ENCODE measurements at places on chromosomes 11 and 22.

GRCh38 chr22:48306785-48307510, 1520.7 kb downstream of the BRD1 start:
- no peak for DNase-seq

DNA sequence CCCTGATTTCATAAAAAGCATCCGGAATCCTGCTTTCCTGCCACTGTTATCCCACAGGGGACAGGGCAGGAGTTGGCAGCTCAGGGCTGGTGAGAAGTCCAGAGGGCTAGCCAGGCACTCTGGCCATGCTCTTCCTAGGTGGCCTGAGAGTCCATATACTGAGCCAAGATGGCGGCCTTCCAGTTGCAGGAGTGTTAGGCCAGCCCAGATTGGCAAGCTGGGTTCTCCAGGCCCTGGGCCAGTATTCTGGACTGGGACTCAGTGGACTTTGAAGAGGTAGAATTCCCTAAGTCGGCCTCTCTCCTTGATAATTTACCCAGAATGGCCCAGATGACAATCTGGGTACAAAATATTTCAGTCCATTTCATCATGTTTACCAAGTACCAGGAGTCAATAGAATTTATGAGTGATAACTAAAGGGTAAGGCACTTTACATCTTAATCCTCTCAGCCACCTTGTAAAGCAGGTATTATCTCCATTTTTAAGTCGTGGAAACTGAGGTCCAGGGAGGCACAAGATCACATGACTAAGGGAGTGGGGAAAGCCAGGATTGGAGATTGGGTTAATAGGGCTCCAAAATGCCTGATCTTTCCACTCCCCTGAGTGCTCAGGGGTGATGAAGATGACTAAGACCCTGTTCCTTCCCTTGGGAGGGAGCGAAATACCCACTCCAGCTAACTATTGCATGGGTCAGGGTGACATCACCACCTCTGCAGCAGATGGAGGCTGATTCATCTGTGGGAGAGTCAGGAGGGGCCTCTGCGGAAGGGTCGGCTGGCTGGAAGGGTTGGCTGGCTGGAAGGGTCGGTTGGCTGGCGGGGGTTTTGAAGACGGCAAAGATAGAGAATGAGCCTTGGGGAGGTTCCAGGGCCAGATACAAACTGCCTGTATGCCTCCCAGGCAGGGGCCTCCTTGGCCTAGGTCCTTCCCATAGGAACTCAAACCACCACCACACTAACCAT, 1.2 kb upstream of the MICALL1 start:
- no peak for DNase-seq

GRCh38 chr11:61293867-61294716, 1.0 kb downstream of the VWCE start:
- DNase-seq = peak; percentile 57

- no peak for DNase-seq
These were observed 3.4 kb downstream of the GUCY1A2 start for GRCh38 chr11:107014871-107015270.

DNA sequence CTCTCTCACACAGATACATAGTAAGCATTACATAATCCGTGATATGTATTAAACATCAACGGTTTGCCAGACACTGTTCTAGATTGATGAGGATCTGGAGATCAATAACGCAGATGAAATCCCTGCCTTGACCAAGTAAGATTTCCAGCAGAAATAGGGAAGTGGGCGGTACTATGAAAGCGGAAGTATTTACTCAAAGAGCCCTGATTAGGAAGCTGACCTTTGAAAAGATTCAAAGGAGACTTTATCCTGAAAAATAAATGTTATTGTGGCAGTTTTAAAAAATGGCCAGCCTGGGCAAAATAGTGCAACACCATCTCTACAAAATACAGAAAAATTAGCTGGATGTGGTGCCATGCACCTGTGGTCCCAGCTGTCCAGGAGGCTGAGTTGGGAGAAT, 26.8 kb downstream of the GAB2 start:
- no peak for DNase-seq

- no peak for DNase-seq
These were observed 23.8 kb downstream of the MICAL2 start for GRCh38 chr11:12134236-12134585.

DNA sequence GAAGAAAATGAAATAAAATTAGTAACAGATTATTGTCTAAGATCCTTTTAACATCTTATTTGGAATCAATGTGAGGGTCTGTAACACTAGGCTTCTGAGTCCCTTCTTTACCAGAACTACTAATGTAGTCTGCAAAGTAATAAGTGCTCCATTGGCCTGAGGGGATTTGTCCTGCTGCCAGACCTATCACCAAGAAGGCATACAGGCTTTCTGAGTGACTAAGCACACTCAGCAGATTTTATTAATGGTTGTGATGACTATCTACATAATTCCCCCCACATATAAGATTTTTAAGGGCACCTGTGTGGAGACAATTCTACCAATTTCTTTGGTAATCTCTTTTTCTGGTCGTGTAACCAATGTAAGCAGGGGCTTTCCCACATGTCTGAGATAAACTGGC, 365.0 kb upstream of the FAT3 start:
- no peak for DNase-seq

- no peak for DNase-seq
These were observed 12.2 kb upstream of the NOX4 start for GRCh38 chr11:89503422-89503821.

- DNase-seq = no peak
These were observed 810.7 kb downstream of the BRD1 start for GRCh38 chr22:49016909-49017481.

DNA sequence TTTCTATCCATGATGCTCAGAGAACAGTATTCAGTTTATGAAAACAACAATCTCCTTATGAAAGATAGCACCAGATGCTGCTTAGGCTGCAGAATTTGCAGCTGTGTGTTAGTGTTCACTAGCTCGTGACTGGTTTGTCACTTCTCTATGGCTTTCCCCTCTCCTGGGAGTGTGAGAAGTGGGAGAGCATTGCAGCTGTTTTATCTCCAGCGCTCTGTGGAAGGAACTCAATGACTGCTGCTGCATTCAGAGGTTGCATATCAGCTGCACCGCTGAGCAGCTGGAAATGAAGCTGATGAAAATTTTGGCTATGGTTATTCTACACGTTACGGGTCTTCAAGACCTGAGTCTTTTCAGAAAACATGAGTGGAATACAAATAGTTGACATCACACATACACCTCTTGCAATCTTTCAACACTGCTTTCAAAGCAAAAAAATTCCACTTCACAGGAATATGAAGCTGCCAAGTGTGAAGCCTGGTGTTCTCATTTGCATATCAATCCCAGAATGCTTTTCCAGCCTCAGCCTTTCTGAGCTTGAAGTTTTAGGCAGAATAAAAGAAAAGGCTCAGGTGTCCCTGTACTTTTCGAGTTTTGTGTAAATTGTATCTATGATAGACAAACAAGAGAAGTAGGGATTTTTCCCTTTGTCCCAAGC, 149.3 kb upstream of the DDI1 start:
- DNase-seq = no peak

- DNase-seq = no peak
These were observed 489.5 kb upstream of the B3GAT1 start for GRCh38 chr11:134901542-134901941.

DNA sequence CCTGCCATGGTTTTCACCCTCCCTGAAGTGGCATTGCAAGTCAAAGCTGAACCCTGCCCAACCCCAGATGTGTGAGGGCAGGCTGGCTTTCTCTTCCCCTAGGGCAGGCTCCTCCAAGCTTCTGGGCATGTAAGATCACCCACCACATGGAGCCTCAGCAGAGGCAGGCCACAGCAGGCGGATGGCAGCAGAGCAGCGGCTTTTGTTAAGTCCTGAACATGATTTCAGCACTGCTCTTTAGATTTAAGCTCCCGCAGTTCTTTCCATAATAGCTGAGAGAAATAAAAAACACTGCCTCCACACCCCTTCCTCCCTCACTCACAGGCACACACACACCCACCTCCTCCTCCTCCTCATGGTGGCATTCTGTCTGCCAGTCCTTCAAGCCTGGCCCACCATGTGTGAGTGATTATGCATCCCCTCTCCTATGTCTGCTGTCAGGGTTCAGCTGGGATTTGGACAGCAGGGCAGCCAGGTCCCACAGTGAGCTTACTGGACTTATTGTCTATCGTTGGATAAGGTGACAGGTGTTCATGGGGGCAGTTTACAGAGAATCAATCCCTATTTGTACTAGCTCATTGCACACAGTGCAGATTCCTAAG, 5.0 kb upstream of the NTM start:
- DNase-seq = no peak

GRCh38 chr22:17803609-17804270, 29.5 kb upstream of the BID start:
- no peak for DNase-seq

DNA sequence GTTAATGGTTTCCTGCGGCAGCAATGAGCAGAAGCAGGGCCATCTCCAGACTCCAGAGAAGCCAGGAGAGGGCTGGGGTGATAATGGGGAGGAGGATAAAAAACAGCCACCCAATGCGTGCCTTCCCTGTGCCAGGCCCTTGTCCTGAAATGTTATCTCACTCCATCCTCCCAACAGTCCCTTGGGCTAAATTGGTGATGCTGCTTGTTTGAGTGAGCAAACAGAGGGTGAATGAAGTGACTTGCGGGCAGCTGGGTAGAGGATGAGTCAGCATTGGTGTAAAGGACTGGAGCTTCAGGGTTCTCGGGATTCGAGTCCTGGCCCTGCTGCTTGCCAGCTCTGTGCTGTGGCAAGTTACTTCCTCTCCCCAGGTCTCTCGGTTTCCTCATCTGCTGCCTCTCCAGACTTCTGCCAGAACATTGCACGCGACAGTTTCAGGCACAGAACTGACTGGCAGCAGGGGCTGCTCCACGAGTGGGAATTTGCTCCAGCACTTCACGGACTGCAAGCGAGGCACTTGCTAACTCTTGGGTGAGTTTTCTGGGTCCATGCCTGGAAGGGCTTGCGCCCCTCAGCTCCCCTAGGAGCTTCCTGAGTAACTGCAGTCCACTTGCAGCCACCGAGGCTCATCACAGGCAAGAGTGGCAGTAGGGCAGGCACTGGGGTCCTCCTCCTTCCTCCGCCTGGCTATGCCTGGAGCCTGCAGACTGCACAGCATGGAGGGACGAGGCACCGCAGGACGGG, at the start of gene P2RY6:
Gene P2RY6, plus strand, starts transcription at position 403 of the 744 bp plus-strand sequence. CDS start 24,181 bp downstream, outside the sequence.
- no peak for DNase-seq

- no peak for DNase-seq
These were observed 70.0 kb downstream of the PDE2A start for GRCh38 chr11:72604256-72604655.

DNA sequence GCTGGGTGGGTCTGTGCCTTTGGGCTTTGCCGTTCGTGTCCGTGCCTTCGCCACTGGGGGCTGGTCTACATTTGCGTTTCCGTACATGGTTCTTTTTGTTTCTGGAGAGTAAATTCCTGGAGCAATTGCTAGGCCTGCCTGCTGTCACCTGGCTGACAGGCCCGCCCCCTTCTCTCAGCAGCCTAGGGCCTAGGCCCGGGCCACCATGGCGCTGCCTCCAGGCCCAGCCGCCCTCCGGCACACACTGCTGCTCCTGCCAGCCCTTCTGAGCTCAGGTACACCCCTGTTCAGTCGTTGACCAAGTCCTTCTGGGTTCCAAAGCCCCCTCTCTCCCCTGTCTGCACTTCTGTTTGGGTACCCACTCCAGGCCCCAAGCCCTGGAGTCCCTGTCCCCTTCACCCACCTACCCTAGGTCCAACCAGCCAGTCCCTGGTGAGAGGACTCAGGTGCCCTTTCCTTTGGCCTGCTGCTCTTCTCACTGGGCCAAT, 649 bp downstream of the TMEM25 start:
- peak; percentile 46 for DNase-seq

DNA sequence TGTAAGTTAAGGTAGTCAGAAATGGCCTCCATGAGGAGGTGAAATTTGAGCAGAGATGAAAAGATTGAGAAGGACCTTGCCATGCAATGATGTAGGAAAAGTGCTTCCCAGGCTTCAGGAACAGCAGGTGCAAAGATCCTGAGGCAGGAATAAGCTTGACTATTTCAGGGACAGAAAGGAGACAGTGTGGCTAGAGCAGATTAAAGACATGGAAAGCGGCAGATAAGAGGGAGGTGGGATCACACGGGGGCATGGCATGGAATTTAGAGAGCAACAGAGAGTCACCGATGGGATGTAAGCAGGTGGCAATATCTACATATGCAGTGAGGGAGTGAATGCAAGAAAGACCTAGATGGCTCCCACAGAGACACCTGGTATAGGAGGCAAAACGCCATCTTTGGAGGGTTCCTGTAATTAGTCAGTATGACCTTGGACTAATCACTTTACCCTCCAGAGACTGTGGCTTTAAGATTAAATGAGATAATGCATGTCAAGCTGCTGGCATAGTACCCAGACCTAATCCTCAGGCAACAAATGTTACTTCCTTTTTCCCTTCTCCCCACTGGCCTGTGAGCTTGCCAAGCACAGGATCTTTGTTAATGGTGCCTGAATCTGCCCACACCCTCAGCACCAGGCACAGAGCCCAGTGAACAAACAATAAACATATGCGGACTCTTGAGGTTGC, 24.6 kb upstream of the ACER3 start:
- no peak for DNase-seq

GRCh38 chr11:4191031-4191571, 96.5 kb downstream of the RRM1 start:
- no peak for DNase-seq

DNA sequence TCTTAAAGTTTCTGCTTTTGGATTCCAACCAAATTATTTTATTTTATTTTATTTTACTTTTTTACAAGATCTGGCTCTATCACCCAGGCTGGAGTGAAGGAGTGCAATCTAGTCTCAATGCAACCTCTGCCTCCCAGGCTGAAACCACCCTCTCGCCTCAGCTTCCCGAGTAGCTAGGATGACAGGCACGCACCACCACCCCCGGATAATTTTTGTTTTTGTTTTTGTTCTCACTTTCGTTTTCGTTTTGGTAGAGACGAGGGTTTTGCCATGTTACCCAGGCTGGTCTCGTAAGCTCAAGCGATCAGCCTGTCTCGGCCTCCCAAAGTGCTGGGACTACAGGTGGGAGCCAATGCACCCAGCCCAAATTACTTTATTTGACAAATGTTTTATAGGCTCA, 219.8 kb downstream of the ETS1 start:
- no peak for DNase-seq

- DNase-seq = no peak
These were observed 42.9 kb downstream of the PC start for GRCh38 chr11:66915046-66915832.

- no peak for DNase-seq
These were observed 102.7 kb downstream of the PHF21B start for GRCh38 chr22:44906999-44907644.

- no peak for DNase-seq
These were observed 12.7 kb downstream of the MRPL48 start for GRCh38 chr11:73800276-73800806.

GRCh38 chr11:57513911-57514537, 1.5 kb downstream of the SLC43A1 start:
- peak; percentile 46 for DNase-seq

- no peak for DNase-seq
These were observed 243.9 kb downstream of the ST3GAL4 start for GRCh38 chr11:126599217-126599897.

Data from GM12892 (cell line).